ENCODE measurements at places on chromosomes 7 and 10.

DNA sequence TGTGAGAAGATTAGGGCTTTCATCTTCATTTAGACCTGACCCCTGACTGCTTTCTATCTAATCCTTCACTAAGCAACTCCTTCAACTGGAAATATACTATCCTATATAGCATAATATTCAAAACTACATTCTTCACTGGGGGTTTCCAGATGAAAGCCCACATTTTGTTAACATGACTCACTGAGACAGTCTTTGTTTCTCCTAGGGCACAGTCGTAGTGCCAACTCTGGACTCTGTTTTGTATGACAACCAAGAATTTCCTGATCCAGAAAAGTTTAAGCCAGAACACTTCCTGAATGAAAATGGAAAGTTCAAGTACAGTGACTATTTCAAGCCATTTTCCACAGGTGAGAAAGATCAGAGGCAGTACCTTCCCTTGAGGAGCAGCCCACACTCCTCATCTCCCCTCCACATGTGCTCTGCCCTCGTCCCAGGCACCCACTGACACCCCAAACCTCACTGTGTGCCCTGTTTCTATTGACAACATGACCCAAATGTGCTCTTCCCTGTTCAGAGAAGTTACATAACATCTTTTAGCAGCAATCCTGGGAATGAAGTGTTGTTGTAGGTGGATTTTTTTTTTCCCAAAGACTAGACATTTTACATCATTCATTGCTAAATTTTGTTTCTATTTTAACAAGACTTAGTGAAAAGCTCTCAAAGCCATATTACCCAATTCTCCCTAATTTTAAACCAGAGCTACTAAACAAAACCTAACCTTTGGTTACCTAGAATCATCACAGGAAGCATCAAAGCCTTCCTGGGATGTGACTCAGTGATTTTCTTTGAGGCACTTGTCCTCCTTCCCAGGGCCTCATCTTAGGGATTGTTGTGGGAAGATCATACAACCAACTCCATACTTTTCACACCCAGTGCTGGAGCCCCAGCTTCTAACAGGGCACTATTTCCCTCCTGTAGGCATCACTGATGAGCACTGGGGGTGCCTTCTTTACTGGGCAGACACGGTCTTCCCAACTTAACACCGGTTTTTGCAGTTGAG lies 10.7 kb downstream of the CYP2E1 start:
- no peak for DNase-seq

- no peak for DNase-seq
Measured at GRCh38 chr7:56199639-56200038, 83.4 kb upstream of the NUPR2 start.

DNA sequence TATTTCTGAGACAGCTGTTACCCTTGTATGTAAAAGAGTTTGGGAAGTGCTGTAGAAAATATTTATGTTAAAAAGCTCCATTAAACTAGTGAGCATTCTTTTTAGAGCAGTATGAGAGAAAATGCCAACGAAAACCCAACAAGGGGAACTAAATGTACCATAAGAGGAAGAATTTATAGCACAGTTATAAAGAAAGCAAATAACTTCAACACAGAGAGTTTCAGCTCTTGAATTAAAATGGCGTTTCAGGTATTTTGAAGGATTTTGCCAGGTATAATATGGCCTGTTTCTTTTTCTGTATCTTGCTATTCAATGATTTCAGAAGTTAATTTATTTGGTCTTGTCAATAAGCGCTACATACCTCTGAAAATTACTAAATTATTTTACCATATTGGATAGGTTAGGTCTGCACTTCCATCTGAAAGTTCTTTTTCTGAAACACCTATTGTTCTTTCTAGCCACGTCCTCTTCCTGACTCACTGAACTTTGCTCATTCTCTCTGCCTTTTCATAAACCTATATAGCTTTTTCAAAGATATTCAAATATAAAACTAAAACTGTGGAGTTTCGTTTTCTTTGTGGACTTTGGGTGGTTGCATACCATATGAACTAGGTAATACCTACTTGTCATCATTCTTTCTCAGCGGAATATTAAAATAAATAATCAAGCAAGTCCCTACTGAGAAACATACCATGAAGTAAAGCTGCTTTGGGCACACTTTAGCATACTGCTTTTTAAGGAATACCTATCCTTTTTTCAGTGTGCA lies 136.1 kb downstream of the SEMA3A start:
- no peak for DNase-seq

DNA sequence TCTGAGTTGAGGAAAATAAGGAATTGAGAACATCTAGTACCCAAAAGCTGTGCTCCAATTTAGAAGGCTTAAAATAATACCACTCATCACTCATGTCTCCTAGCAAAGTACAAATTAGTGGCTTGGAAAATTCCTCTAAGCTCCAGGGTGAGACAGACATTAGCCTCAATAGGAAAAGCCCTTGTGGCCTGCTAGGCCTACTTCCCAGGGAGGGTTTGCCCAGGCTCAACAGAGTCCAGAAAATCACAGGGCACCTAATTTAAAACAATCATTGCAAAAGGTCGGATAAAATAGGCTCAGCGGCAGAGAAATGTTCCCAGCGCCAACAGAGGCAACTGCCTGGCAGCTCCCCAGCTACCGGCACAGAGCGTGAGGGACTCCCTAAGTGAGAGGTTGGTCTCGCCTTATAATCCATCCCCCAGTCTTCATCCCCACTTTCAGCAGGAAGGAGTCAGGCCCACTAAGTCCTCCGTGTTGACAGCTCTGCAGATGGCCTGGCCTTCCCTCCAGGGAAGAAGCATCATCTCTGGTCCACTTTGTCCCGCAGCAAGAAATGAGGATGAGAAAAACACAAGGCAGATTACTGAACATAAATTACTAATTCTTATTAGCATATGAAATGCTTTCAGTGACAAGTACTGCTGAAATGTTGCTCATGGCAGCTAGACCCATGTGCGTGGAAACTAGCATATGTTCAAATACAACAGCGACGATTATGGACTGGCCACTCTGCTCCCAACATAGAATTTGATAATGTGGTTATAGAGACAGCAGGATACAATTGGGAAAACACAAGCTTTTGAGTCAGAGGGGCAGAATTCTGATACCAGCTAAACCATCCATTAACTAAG lies 1177.7 kb upstream of the AUTS2 start:
- no peak for DNase-seq

GRCh38 chr7:101018271-101019167 lies 1.4 kb upstream of the MUC17 start:
- no peak for DNase-seq

- no peak for DNase-seq
Measured at GRCh38 chr7:54955296-54955695, 63.5 kb upstream of the EGFR start.

DNA sequence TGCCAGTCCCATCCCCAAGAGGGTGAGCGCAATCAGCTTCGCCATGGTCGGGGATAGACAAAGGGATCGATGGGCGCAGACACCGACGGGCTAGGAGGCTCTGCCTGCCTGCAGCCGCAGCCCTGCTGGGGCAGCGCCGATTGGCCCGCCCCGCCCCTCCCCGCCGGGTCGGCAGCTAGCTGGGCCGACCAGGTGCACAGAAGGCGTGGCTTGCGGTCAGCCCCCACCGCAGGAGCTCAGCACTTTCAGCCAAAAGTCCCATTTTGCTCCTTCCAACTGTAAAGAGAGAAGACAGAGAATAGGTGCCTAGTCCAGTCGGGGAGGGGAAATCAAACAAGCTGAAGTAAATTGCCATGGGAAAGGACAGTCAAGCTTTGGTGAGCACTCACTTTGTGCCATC lies at the start of gene PON1:
TSS of gene PON1 (minus strand) at position 102 of the 400 bp plus-strand sequence. CDS start at position 45, 57 bp downstream.
- DNase-seq, result no peak

DNA sequence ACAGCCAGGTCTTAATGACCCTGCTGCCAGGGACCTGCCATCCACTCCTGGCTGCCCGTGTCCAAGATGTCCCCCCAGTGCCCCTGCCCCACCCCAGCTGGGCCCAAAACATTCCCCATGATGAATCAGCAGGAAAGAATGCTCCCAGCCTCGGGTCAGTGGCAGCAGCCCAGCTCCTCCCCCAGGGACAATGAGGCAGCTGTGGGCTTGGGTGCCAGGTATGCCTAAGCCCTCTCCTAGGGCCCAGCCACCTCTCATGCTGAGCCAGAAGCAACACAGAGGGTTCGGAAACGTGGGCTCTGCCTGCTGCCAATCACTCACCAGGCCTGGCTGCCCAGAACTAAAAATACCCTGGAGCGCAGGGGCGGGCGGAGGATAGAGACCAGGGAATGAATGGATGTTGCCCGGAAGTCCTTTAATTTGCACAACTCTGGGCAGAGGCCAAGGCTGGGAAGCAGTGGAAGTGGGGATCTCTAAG lies 1.5 kb upstream of the LOXL4 start:
- no peak for DNase-seq

DNA sequence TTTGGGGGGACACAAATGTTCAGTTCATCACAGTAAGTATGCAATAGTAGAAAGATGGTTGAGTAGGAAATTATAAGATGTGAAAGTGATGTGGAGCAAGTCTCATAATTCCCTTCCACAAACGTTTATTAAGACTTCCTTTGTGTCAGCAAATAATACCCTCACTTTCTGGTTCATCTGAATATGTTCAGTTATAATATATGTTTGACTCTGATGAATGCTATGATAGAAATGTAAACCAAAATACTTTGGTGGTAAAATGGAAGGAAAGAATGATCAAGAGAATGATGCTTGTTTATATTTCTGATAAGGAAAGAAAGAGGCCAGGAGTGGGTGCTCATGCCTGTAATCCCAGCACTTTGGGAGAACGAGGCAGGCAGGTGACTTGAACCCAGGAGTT lies 111.7 kb upstream of the PLXDC2 start:
- DNase-seq, result no peak

DNA sequence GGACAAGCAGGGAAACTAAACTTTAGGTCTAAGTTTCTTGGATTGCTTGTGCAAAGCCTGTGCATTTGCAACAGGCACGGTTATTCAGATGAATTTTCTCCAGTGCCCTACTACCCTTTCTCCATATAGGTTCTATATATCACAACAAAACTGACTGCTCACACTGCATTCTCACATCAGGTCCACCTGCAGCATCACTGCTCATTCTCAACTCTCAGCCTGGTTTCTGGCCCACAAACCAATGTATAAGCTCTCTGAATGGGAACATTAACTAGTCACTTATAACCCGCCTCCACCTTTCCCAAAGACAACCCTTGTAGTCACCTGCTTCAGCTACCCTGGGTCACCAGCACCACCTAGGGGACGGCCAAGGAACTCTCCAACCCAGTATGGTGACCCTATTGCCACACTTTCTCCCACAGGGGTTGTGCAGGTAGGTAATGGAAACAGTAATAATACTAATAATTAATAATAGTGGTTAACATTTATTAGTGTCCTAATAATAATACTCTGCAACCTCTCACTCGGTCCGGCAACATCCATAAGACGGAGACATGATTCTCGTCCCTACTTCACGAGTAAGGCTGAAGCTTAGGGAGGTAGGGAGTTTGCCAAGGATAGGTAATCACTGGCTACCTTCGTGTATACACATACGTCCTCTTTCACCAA lies 97.3 kb downstream of the CLEC2L start:
- peak; percentile 65 for DNase-seq

DNA sequence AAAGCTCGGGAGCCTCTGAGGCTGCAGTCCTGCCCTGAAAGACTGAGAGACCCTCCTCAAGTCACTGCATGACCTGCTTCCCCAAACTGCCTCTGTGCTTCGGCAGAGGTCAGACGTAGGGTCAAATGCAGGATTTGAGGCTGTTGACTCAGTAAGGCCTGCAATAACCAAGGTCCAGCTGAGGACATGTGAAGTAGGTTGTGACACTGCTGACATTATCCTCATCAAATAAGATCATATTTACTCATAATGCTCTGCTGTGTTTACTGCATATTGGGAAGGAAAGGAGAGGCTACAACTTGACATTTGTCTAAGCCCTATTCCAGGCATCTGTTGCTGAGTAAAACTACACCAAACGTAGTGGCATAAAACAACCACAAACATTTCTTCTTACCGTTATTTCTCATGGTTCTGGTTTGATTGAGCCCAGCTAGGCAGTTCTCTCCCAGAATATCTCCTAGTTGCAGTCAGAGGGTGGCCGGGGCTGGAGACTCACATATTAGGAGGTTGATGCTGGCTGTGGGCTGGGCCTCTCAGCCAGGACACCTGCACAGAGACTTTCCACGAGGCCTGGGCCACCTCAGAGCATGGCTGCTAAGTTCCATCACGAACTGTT lies 122.1 kb upstream of the STK17A start:
- DNase-seq, result no peak

GRCh38 chr7:68730194-68730593 lies 868.1 kb upstream of the AUTS2 start:
- no peak for DNase-seq

GRCh38 chr10:70536196-70536861 lies 57.8 kb downstream of the PALD1 start:
- DNase-seq, result no peak
